ENCODE measurements at places on chromosomes 5 and 9.

GRCh38 chr5:155943516-155944407 is 383.2 kb upstream of the SGCD start:
- peak; percentile 61 for ATAC-seq

DNA sequence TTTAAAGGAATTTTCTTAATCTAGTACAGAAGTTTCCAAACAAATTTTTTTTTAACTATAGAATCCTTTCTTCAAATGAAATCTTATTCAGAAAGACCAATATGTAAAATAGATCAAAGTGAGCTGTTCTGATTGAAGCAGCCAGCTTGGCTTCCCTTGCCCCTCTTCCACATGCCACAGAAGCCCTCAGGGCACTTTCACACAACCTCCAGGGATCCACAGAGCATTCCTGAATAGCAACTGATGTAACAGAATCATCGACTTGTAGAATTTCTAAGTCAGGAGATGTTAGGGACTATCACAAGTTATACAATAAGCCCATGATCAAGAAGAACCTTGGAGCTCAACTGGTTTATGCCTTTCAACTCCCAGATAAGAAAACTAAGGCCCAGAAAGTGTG is 427.8 kb upstream of the C9orf72 start:
- no peak for ATAC-seq

DNA sequence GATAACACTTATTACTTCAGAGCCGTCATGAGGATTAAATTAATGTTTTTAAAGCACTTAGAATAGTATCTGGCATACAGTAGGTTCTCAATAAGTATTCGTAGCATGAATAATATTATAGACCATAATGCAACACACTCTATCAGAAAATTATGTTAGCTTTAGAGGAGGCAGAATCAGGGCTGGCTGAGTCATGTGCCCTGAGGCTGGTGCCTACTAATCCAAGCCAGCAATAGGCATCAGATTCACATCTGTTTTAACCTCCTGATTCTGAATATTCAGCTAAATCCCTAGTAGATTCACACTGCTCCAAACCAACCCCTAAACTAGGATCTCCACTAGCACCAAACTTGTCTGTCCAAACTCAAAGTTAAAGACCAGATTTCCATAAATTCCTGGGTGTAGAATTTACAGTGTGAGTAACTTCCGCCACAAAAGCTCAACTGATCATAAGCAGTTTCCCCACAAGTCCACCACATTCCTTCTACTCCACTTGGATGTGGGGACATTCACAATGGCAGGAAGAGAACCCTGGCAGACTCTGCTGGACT is 170.0 kb upstream of the DAPK1 start:
- no peak for ATAC-seq

- no peak for ATAC-seq
Measured at GRCh38 chr5:42953041-42953440, 87.1 kb downstream of the ANXA2R start.

- ATAC-seq = no peak
Measured at GRCh38 chr5:55149308-55149795, 10.6 kb upstream of the GPX8 start.

- no peak for ATAC-seq
Measured at GRCh38 chr9:87607859-87608258, 110.2 kb downstream of the DAPK1 start.

DNA sequence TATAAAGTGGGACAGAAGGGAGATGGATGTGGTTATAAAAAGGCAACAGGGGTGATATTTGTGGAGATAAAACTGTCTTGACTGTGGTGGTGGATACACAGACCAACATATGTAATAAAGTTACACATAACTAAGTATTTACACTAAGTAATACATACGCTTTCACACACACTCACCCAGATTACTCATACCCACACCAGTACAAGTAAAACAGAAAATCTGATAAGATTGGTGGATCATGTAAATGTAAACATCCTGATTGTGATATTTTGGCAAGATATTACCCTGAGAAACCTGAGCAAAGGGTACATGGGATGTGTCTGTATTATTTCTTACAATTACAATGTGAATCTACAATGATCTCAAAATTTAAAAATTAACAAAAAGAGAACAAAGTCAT is 53.3 kb upstream of the SLIT3 start:
- ATAC-seq = no peak

DNA sequence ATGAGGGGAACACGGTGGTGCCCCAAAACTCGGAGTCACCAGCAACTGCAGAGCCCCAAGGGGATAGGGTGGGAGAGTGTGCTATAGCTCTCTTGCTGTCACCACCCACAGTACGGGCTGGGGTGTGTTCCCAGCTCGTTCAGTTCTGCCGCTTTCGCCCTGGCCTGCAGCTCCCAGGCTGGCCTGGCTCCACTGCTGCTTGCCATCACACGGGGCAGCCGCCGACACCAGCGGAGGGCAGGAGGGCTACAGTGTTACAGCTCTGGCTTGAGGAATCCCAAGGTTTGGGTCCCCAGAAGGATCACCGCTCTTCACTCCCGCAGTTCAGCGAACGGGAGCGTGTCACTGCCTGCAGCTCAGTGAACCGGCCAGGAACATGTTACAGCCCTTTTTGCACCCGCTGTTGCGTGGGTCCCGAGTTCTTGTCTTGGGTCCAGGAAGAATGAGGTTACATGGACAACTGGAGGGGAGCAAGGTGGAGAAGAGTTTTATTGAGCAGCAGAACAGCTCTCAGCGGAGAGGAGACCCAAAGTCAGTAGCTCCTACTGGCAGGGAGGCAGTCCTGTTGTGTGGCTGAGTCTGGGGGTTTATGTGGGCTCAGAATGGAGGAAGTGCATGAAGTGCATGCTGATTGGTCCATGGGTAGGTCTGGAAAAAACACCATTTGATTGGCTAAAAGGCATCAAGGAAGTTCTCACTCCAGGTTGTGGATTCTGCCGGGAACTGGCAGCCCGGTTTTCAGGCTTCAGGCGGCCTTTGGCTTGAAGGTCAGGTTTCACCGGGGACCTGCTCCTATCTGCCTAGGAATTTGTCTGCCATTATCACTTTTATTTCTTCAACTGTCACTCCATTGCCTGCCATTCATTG is 113.4 kb downstream of the EHMT1 start:
- no peak for ATAC-seq

DNA sequence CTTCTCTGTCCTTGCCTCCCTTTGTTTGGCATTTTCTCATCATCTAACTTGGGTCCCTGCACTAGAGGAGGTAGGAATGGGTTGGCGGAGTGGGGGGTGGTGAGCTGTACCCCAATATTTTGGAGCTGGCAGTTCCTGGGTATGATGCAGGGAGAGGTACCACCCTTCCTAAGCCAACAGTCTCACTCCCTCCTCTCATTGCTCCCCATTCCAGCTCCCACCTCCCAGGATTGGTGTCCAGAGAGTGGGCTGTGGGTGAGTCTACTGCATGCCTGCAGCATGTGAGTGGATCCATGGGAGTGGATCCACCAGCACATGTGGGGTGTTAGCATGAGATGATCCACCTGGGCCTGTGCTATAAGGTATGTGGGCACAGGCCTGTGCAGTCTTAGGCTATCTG is 22.2 kb upstream of the MYORG start:
- ATAC-seq = no peak

DNA sequence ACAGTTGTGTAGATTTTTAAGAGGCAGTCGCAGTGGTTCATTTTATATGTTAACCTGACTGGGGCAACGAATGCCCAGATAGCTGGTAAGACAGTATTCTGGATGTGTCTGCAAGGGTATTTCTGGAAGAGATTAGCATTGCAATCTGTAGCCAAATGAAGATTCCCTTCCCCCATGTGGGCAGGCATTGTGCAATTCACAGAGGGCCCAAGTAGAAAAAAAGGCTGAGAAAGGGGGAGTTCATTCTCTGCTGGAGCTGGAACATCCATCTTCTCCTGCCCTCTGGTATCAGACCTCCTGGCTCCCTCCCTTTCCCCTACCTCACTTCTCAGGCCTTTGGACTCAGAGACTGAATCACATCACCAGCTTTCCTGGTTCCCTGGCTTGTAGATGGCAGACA is 70.6 kb downstream of the TENT4A start:
- no peak for ATAC-seq

- ATAC-seq = peak; percentile 55
Measured at GRCh38 chr5:33401482-33402390, 39.0 kb upstream of the TARS1 start.

- ATAC-seq = no peak
Measured at GRCh38 chr9:16612627-16613026, 257.8 kb downstream of the BNC2 start.

- no peak for ATAC-seq
Measured at GRCh38 chr5:94692581-94692980, 74.1 kb downstream of the SLF1 start.

- no peak for ATAC-seq
Measured at GRCh38 chr5:138095100-138095907, 11.5 kb downstream of the WNT8A start.

DNA sequence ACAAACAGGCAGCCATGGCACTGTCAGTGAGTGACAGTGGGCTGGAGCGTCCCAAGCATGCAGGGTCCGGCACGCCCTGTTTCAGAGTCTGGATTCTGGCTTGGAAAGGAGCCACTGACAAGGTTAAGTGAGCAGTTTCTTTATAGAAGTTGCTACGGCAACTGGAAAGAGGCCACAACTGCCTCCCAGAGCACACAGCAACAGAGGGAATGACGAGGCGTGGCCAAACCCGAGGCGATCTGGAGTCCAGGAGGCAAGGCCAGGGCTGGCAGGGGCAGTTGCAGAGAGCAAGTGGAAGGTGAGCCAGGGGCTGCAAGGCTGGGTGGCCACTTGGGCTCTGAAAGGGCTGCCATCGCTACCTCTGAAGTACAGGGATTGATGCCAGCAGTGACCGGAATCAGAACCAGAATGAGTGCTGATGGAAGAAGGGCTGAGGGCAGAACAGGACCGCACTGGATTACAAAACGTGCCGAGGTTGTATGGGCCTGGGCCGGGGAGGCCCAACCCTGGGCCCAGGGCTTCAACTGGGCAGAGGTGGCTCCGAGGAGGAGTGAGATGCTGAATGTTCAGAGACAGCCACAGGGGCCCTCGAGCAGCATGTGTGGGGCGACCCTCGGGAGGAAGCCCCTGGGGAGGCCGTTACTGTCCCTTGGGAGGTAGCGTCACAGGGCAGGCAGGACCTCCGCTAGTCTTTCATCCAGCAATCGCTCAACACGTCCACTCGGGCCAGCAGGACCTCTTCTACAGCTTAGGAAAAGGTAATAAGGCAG is 4.6 kb downstream of the MRPL41 start:
- no peak for ATAC-seq

DNA sequence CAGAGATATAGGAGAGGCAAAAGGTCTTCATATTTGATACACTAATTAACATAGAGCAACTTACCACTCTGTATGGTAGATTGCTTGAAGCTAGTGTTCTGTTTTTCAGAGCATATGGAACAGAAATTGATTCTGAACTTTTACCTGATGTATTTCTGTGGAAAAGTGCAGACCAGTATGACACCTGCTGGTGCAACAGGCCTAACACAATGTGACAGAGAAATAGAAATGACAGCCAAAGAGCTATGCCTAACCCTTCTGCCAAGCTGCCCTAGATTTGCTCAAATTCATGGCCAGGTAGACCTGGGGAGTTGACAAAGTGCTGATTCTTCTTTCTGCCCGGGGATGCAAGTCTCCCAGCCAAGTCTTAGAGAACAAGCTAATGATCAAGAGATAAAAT is 65.4 kb upstream of the RNF180 start:
- ATAC-seq = no peak

DNA sequence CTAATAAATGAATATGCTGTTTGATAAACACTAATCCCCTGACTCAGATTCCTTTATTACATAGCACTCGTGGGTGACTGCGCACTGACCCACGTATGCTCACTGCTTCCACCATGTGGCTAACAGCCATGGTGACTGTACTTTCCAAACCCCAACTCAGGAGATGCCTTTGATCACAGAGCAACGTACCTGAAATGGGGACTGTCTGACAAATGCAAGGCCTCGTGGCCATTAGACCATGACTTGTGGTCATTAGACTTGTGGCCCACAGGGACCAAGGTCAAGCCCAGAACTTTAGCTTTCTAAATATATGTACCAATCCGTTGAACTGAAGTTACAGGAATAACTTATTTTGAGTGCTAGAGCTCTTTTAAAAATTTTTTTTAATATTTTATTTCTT is 46.6 kb downstream of the CYFIP2 start:
- peak; percentile 64 for ATAC-seq

- ATAC-seq = no peak
Measured at GRCh38 chr9:112754578-112754977, 4.0 kb downstream of the SNX30 start.

DNA sequence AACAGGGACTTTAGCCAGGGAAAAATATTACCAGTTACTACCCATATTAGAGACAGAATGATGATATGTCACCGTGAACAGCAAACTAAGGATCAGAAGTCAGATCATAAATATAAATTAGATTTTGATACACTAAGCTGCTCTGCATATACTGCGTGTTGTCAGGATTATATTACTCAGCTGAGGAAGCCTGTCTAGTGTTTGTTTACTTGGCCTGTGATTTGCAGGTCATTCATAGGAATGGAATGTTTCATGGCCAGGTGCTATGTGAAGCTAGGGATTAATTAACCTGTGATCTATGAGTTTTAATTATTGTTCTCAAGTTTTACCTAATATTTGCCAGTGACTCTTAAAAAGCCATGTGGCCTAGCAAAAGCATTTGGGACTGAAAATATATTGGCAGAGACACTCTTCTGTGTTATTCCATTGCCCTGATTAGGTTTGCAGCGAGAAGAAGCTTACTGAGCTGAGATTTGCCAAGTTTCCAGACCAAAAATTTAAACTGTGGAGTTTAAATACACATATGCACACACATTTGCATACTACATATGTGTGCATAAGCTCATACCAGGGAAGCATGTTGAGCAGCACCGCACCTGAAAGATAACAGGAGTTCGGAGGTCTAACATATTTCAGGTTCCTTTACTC is 496.3 kb upstream of the GRIA1 start:
- no peak for ATAC-seq

- ATAC-seq = no peak
Measured at GRCh38 chr9:78519786-78520185, 222.9 kb downstream of the PSAT1 start.

- no peak for ATAC-seq
Measured at GRCh38 chr5:112492291-112492690, 73.2 kb upstream of the EPB41L4A start.

GRCh38 chr5:172336264-172336663 is 52.7 kb upstream of the UBTD2 start:
- no peak for ATAC-seq

DNA sequence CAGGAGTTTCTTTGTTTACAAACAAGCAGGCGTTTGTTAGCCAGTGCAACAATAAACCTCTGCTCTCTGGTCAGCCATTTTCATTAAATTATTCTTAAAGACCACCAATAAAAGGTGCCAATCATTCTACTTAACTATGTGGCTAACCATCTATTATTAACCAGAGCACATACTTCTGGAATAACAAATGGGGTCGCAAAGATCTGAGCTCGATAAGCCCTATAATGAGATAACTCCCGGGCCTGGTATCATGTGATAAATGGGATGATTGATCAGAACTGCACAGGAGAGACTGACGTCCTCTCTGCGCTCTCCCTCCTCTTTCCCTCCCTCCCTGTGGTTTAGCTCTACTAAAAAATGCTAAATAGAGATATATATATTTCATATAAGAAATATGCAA is 488.2 kb downstream of the NTRK2 start:
- ATAC-seq = no peak
